ENCODE measurements at places on chromosomes 7 and 10.

DNA sequence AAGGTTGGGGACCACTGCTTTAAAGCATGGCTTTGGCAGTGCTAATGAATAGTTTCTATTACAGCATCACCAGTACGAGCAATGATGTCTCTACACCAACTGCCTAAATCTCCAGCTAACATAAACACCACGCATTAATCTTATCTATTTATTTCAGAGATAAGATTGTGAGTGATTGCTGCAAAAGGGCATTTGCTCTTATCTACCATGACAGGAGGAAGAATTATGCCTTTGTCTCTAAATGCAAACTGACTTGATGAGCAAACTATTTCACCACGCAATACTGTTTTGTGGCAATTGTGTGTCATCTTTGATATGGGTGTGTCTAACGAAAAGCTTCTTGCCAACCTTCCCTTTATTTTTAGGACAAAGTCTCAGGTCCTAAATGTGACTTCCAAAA lies 684.9 kb downstream of the SORCS1 start:
- no peak for DNase-seq

GRCh38 chr10:28120043-28120749 lies 121.3 kb upstream of the ODAD2 start:
- DNase-seq, result no peak

DNA sequence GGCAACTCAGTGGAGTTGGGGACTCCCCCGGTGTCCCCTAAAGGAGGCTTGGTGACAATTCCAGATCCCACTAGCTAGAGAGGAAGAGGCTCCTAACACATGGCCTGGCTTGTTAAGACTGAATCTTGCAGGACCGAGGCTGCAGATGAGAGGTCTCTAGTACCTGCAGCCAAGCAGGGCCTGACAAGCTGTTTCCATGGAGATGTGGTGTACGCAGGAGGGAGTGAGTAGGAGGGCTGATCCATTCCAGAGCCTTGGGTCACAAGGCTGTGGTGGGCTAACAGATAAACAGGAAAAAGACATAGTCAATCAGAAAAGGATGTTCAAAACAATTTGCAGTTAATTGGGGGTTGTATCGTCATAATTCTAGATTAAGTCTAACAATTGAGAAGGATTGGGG lies 77.3 kb upstream of the MKLN1 start:
- no peak for DNase-seq

DNA sequence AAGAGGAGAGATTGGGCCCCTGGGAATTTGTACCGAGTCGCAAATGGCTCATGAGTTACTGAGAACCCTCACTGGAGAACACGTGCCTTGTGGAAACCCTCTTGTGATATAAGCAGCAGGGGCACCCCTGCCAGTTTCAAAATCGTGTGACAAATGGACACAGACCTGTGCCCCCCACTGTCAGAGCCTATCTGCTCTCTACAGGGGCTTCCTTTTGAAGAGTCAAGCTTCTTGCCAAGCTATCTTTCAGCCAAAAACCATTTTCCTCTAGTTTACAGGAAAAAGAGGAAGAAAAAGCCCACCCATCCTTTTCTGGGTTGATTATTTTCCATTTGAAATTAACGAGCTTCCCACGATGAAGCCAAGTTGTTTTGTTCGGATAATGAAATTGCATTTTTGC lies 64.1 kb upstream of the MPP7 start:
- DNase-seq, result no peak

All from WTC11 (cell line).